Activated CD4-positive, alpha-beta T cell treated with anti-CD3 and anti-CD28 coated beads, Interleukin-2, amount 50 U/mL, for 1 hour (primary cell): ENCODE measurements at places on chromosomes 1 and 21.

DNA sequence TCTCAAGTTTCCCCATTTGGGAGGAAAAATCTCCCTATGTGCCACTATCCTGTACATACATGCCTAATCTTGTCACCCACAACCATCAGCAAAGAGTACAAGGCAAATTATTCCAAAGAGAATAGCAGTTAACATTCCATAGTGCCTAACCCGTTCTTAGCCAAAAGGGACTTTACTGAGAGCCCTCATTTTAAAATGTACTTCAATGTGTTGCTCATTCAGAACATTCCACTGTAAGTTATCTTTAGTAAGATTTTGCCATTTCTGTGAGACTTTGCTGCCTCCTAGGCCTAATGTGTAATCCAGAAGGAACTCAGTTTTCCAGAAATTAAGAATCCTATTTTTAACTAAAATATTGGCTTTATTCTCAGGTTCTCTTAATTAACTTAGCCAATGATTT lies 11.3 kb upstream of the MRPL55 start:
- no peak for DNase-seq

- no peak for DNase-seq
These were observed 159.8 kb upstream of the ZRANB2 start for GRCh38 chr1:71240656-71241055.

GRCh38 chr1:176051402-176051801 lies 155.7 kb downstream of the COP1 start:
- no peak for DNase-seq

DNA sequence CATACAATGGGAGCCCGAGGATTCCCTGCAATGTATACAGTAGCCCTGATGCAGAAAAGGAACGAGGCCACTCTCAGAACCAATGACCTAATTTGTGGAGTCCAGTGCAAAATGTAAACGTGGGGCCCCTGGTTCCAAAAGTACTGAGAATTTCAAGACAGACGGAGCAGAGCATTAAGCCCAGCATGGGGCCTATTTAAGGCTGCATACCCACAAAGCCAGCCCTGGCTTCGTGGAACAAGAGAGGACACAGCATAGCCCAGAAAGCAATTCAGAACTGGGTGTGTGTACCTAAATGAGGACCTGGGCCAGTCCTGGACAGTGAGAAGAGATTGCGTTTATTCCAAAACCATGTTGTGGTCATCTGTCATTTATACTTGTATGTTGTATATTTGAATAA lies 55.2 kb downstream of the MT1HL1 start:
- DNase-seq, result no peak

GRCh38 chr1:88302843-88303486 lies 381.1 kb upstream of the PKN2 start:
- DNase-seq, result no peak

DNA sequence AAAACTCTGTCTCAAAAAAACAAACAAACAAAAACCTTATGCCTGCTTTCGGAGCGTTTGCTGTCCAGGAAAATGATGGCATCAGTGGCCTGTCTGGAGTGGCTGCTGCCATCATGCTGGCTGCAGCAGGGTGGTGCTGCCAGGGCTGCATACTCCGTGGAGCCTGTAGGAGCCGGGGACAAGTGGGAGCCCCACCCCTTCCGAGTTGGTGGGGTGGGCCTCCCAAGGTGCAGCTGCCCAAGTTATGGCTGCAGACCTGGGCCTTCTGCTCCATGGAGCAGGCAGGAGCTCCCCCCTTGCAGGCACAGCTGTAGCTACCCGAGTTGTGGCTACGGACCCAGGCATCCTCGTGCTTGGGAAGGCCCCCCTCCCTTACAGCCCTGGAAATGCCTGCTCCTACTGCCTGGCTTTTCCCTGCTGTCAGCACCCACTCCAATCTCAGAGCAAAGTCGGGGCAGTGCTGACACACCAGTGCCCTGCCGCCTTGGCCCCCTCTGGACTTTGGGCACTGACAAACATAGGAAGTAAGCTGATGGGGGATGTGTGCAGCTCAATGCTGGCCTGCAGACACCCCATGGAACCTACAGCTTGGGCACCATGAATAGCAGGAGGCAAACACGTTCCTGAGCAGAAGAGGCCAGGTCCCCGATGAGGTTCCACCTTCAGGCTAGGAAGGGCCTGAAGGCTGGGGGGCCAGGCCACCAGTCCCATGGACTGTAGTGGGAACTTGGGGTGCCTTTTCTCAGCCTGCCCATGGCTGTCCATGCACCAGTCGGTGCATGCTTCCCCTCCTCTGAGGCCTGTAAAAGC lies 60.4 kb downstream of the CC2D1B start:
- DNase-seq, result no peak

- no peak for DNase-seq
These were observed 169.3 kb downstream of the SEC16B start for GRCh38 chr1:177800400-177801088.

DNA sequence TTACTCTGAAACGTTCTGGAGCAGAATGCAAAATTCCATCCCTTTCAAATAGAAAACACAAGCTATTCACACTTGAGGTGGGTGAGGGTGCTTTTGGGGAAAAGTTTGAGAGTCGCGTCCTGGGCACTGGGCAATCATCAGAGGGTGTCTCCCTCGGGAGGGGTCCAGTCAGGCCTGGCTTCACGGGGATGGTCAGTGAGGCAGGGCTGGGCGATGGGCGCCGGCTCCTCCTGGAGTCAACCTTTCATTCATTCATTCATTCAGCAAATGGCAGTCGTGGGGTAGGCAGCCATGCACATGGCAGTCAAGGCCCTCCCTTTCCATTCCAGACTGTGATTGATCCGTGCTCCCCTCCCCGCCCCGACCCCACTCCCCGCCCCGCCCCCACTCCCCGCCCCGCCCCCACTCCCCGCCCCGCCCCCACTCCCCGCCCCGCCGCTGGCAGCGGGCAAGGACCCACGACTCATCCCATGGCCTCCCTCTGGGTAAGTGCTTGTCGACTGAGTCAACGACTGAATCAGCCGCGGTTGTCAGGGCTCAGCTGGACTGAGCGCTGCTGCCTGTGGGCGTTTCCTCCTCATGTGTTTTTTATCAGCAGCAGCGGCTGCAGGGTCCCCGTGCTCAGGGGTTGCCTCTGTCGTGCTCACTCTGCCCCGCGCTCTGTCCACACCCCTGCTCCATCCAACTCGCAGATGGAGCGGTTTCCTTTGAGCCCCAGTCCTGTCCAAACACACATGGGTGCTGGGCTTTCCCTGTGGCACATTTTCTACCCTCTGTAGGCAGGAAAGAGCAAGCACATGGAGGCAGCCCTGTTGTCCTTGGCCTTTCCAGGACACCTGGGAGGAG lies 12.5 kb upstream of the SPSB1 start:
- peak; percentile 19 for DNase-seq

DNA sequence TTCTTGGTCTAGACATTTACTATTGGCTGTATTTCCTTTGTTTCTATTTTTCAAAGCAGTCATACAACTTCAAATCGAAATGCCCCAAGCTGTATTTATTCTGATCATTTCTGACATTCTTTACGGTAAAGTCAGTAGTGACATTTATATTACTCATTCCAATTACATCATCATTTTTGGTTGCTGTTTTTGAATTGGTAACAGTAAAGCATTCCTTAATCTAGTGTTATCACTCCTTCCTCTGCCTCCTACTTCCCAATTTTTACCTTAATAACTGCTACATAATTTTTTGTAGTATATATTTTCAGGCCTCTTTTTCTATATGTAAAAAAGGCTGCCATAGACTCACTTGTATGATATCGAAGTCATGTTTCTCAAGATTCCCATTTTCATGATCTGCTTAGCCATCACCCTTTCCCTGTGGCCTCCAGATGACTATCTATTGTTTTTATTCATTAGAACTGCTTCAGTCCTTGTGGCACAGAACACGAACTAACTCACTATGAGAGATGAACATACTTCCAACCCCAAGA lies 167.2 kb downstream of the RUNX1 start:
- no peak for DNase-seq

GRCh38 chr1:164613176-164613575 lies 54.2 kb downstream of the PBX1 start:
- DNase-seq, result no peak

GRCh38 chr1:998995-999724 lies 737 bp downstream of the HES4 start:
- DNase-seq, result peak; percentile 30

- DNase-seq, result no peak
These were observed 743.2 kb upstream of the NCAM2 start for GRCh38 chr21:20254964-20255363.

- DNase-seq, result no peak
These were observed 59.0 kb upstream of the F3 start for GRCh38 chr1:94600556-94600955.

DNA sequence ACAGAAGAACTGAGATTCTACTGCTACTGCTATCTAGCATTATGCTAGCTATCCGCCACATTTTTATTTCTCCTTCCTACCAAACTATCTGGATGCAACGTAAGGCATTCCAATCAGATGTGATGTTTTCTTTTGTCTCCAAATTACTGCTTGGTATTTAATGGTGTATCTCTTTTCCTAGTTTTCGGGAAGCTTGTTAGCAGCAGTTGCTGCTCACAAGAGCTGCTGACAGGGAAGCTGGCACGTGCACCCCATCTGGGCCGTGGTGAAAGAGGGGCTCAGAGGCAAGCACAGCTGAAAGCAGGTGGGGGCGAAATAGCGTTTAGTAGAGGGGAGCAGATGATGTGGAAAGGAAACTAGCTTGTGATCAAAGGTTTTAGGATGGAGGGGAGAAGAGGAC lies 57.3 kb downstream of the JAK1 start:
- DNase-seq, result no peak

GRCh38 chr1:21510113-21510493 lies 880 bp downstream of the ALPL start:
- no peak for DNase-seq

DNA sequence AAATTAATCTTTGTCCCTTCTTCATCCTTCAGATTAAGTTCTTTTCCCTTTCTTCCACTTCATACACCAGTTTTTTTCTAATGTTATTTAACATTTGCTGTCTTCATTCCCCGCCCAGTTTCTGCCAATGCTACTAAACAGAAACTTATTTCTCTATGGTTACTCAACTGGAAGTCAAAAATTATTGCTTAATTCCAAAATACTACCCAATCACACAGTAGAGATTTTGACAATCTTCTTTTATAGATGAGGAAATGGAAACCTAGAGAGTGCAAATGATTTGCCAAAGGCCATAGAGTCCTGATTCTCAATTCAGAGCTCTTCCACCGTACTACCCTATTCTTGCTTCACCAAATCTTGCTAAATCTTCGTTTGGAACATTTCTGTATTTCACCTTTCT lies 58.1 kb upstream of the SH3GLB1 start:
- no peak for DNase-seq

- DNase-seq, result peak; percentile 55
These were observed 72.5 kb downstream of the NDUFS5 start for GRCh38 chr1:39098546-39099250.

DNA sequence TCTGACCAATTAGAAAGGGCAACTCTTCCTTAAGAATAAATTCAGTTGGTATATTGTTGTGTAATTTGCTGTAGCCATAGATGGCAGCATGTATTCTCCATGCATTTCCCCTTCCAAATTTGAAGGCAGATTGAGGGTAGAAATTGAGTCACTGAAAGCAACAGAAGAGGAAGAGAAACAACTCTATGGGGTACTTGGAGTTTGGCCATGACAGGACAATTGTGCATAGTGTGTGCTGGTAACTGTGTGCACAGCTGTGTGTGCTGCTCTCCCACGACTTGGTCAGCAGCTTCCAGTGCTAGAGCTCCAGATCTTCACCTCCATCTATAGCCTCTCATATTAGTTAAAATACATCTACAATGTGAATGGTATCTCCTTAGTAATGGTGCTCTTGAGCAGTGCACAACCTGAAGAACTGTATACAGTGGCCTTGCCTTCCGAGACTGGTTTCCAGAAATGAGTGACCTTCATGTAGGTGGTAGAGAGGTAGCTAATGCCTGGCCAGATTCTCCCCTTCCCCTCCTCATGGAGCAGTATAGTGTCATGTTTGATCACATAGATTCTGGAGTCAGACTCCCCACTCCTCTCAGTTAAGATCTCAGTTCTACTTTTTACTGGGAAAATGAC lies 882 bp upstream of the FCAMR start:
- DNase-seq, result no peak

DNA sequence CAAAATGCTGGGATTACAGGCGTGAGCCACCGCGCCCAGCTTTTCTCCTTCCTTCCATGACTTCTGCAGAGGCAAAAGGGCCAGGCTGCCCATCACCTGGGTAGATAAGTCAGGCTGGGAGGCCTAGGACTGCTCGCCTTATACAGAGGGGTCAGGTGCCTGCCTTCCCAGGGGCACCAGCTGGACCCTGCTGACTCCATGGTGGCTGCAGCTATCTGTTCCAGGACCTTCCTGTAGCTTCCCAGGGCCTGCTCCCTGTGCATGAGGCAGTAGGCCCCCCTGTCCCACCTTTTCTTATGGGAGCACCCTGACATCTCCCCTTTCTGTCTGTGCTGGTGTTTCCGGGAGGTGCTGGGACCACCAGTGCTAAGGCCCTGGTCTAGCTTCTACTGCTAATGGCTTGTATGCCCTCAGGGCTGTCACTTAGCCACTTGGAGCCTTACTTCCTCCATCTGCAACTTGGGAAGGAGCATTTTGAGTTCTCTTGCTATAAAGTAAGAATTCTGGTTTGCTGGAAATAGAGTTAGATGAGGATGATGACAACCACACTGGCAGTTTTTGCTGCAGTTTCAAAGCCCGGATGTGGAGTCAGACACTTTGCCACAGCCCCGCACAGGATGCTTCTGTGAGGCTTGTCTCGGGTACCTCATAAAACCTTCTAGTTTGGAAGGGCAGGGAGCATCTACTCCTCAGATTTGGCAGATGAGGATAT lies 14.4 kb downstream of the SOX13 start:
- no peak for DNase-seq

GRCh38 chr1:210251680-210252490 lies 19.3 kb downstream of the SERTAD4 start:
- DNase-seq, result no peak

DNA sequence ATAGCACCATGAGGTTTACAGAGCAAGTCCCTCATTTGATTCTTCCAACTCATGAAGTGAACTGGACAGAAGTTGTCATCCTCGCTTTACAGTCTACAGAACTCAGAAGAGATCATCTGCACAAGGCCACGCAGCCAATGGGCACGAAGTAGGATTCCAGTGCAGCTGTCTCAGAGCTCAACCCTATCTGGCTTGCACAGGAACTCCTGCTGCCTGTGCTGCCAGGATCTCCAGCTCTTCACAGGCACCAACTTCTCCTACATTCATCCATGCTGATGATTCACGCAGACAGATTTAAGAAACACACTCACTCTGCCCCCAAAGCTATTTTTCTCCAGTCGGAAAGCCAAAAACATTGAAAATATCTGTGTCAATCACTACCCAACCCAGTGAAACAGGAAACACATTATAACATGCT lies 157.0 kb downstream of the RERE start:
- no peak for DNase-seq

GRCh38 chr1:41900603-41901444 lies 17.9 kb downstream of the HIVEP3 start:
- DNase-seq, result no peak

GRCh38 chr1:26900815-26901511 lies 696 bp upstream of the GPATCH3 start:
- no peak for DNase-seq
